Suppressor macrophage (primary cell): ENCODE measurements at places on chromosomes 5 and 9.

GRCh38 chr5:136484808-136485325 lies 119.5 kb upstream of the TRPC7 start:
- DNase-seq: no peak

GRCh38 chr5:126360467-126360866 lies 62.7 kb upstream of the GRAMD2B start:
- DNase-seq: peak; percentile 22

GRCh38 chr5:128109138-128109537 lies 25.6 kb downstream of the SLC12A2 start:
- no peak for DNase-seq

- DNase-seq: no peak
Measured at GRCh38 chr9:25709941-25710340, 31.7 kb upstream of the TUSC1 start.

DNA sequence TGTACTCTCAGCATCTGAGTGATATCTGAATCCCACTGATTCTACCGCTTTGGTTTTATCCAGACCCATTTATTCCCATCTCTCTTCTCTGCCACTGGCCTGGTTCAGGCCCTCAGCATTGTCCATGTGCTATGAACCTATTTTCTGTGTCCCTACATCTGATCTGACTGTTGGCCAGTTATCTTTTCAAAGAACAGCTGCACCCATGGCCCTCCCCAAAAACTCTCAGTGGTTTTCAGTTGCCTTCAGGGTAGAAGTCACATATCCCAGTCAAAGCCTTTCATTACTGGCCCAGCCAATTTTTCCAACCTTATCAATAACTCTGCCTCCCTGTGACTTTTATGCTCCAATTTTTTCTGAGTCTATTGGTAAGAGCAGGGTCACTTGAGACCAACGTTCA lies 297.0 kb downstream of the TRIM32 start:
- no peak for DNase-seq

DNA sequence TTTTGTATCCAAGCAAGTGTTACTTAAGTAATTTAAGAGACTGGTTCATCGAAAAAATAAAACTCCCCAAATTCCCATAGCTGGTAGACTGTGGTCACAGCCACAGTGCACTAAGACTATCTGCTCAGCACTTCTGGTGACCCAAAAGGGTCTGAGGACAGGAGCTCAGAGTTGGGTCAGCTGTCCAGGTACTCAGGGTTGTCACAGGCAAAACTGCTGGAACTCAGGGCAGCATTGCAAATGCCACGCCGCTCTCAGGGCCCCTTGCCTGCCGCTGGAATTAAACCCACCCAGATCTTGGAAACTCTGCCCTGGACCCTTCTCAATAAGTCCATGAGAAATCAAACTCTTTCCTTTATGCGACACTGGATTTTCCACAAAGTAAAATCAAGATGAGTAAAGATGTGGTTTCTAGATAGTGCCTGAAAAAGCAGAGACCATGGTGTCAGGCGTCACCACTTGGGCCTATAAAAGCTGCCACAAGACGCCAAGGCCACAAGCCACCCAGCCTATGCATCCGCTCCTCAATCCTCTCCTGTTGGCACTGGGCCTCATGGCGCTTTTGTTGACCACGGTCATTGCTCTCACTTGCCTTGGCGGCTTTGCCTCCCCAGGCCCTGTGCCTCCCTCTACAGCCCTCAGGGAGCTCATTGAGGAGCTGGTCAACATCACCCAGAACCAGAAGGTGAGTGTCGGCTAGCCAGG lies at the start of gene IL13:
IL13 (plus strand) TSS at position 498 of the 705 bp plus-strand sequence; CDS start at position 512, 14 bp downstream.
- DNase-seq: no peak

DNA sequence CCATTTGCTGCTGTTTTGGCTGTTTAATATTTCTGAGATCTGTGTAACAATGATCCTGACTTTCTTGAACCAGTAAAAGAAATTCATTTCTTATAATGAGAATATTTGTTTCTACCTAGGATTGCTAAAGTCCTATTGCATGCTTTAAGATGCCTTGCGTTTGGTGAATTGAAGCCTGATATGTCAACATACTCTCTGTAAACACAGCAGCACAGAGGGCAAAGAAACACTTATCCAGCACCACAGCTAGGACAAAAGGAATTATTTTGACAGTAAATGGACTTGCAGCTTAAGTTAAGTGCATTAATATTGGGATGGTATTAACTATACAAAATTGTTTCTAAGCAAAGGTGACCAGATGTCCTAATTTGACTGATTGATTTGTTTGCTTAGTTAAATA lies 2031.2 kb upstream of the CDH6 start:
- no peak for DNase-seq

- no peak for DNase-seq
Measured at GRCh38 chr5:106874974-106875373, 795.8 kb downstream of the EFNA5 start.

- no peak for DNase-seq
Measured at GRCh38 chr5:59745415-59745863, 148.1 kb downstream of the PDE4D start.

- DNase-seq: no peak
Measured at GRCh38 chr5:95152535-95152934, 132.4 kb downstream of the MCTP1 start.

DNA sequence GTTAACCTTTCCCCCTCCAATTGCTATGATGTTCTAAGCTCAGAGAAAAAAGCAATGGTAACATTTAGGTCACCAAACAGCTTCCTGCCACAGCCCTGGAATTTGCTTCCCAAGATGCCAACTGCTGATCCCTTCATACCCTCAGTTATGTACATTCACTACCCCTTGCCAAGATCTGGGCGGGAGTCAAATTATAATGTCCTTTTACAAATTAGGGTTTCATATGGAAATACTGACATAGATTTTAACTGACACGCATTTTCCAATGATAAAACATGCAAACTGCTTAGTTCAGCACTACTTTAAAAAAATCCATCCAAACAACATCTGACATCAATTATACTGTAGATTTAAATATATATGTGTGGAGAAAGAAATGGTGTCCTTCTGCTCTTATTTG lies 5.0 kb downstream of the LOX start:
- no peak for DNase-seq

DNA sequence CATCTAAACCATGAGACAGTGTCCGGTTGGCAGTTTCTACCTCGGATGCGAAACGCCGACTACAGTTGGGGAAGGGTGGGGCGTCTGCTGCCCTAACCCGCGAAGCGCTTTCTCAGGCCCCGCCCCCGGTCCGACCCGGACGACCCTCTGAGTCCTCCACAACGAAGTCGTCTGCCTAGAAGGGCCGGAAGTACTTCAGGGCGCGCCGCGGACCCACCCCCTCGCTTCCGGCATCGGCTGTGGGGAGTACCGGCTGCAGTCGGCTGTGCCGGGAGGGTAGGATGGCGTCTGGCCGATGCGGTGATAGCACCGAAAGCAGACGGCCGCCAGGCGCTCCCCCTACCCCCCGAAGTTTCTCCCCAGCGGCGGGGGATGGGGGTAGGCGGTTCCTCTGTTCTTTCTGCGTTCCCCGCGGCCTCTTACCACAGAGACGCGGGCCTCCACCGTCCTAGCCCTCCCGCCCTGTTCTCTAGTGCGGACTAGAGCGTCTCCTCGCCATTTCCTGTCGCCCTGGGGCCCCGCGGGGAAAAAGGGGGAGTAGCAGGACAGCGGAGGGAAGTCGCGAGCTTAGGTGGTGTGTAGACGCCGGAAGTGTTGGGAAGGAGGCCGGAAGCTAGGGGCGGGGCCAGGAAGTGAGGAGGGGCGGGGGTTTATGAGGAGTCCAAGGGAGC lies at the start of gene TRIM41:
TRIM41 (plus strand) TSS at position 224 of the 671 bp plus-strand sequence. CDS start 719 bp downstream, outside the sequence.
- DNase-seq: peak; percentile 99

DNA sequence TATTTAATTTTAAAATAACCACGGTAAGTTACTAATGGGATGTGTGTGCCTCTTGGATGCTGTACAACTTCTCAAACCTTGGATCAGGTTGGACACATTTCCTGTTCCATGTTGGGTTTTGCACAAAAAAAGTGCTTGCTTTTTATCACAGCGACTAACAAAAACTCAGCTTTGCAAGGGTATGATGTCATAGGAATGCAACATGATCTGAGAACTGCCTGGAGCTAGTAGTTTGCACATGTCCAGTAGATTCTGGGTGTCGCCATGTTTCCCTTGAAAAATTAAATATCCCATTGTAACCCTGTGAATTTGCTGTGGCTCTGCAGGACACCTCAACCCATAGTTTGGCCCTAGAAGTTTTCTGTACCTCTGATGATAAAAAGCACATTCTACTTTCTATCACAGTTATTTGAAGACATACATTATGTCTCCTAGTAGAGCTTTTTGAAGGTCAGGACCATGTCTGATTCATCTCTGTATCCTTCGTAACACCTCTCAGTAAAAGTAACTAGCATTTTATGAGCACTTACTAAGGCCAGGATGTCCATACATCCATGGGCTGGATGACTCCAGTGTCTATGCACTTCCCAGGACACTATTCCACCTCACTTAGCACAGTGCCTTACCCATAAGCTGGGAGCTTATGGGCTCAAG lies 11.5 kb upstream of the FRMPD1 start:
- DNase-seq: no peak

DNA sequence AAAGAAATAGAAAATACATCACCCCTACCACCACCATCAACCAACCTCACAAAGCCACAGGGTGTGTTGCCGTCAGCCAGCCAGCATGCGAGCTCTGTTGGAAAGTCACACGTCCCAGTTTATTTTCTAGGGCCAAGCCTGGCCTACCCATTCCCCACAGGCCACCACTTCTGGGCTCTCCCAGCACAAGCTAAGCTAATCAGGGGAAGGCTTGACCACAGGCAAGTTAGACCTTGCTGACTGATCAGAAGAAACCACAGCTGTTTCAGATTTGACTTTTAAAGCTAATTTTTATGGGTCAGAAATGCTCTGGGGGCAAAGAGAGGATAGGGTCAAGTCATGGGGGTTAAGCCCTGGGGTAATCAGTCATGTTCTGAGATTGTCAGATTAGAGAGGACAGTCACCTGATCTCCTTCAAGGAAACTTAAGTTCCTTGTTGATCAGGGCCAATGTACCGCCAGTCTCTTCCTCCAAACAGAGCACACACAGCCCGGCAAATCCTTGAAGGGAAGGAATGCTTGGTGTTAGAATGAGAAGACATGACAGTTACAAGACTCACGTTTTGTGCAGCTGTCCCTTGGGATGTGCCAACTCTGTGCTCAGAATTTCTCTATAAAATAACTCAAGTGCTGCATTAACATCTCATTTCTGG lies 7.6 kb downstream of the SHB start:
- no peak for DNase-seq

DNA sequence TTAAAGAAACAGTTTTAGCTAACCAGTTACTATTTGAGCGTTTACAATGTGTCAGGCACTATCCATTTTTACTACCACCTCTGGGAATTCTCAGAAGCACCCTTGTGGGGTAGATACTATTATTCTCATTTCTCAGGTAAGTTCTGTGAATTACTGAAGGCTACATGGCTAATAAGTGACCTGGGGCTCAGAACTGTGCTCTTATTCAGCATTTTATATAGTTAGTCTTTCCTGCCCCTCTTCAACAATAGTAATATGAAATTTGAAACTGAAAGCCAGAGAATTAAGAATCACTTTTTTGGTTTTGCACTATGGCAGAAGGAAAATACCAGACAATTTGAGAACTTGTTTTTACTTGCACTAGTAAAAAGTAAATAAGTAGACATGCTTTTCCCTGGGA lies 11.8 kb downstream of the ELL2 start:
- DNase-seq: no peak

DNA sequence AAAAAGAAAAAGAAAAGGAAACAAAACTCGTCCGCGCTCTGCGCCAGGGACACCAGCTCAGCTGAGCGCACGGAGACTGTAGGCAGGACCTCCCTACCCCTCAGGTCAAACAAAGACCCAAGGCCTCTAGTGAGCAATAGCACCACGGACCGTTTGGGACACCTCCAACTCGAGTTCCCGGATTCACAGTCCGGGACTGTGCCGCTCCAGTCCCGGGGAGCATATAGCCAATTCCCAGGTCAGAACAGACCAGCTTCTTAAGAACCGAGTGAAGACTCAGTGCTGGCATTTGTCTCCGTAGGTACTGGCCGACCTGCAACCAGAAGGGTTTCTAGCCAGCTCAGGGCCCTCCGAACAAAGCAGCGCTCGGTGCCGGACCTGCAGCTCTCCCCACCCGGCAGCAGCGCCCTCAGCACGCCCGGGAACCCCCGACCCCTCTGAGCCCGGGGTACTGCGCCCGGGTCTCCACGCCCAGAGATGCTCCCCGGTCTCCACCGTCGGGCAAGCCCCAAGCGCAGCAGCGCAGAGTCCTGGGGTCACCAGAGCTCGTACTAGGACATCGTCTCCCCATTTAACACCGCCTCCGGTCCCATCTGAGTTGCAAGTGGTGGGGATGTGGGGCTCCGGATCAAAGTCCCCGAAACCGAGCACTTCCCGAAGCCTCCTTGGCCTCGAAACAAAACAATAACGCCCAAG lies 591 bp downstream of the ABCA1 start:
- peak; percentile 67 for DNase-seq

GRCh38 chr5:135458356-135458755 lies 6.2 kb upstream of the TIFAB start:
- no peak for DNase-seq

- DNase-seq: no peak
Measured at GRCh38 chr5:131994533-131995226, 16.8 kb downstream of the ACSL6 start.

DNA sequence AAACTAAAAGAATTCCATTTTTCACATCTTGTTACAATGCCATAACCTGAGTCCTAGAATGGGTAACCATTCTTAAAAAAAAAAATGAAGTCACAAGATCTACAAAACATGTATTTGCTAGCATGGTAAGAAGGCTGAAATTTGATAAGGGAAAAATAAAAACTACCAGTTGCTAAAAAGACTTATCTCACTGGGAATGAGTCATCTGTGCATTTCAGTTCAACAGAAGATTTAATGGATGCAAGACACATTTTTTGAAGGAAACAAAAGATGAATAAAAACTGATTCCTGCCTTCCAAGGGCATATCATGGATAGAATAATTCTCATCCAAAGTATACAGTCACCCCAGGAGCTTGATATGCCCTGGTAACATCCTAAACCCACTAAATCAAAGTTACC lies 47.2 kb downstream of the SGTB start:
- DNase-seq: no peak

GRCh38 chr9:120366644-120367019 lies 213.3 kb downstream of the CDK5RAP2 start:
- no peak for DNase-seq

GRCh38 chr5:177462021-177462670 lies 11.3 kb downstream of the DBN1 start:
- peak; percentile 82 for DNase-seq
